Suppressor macrophage treated with lipopolysaccharide for 1 hour (primary cell): ENCODE measurements at places on chromosomes 13 and 19.

DNA sequence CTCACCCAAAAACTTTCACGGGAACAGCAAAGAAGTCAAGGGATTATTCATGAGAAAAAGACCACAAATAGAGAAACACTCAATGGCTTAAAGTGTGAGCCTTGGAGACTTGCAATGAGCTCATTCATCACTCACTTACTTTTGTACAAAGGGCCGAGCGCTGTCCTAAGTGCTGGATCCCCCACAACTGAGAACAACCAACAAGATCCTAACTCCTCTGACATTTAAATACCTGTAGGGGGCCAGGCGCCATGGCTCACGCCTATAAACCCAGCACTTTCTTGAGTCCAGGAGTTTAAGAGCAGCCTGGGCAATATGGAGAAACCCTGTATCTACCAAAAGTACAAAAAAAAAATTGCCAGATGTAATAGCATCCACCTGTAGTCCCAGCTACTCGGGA, 29.4 kb upstream of the ZNF507 start:
- DNase-seq = no peak

GRCh38 chr19:10271543-10272086, 695 bp downstream of the ICAM1 start:
- DNase-seq = peak; percentile 90

- DNase-seq = no peak
Observed at GRCh38 chr13:40433577-40433976, 232.9 kb downstream of the FOXO1 start.

- no peak for DNase-seq
Observed at GRCh38 chr19:44308011-44308410, 3.2 kb upstream of the ZNF235 start.

DNA sequence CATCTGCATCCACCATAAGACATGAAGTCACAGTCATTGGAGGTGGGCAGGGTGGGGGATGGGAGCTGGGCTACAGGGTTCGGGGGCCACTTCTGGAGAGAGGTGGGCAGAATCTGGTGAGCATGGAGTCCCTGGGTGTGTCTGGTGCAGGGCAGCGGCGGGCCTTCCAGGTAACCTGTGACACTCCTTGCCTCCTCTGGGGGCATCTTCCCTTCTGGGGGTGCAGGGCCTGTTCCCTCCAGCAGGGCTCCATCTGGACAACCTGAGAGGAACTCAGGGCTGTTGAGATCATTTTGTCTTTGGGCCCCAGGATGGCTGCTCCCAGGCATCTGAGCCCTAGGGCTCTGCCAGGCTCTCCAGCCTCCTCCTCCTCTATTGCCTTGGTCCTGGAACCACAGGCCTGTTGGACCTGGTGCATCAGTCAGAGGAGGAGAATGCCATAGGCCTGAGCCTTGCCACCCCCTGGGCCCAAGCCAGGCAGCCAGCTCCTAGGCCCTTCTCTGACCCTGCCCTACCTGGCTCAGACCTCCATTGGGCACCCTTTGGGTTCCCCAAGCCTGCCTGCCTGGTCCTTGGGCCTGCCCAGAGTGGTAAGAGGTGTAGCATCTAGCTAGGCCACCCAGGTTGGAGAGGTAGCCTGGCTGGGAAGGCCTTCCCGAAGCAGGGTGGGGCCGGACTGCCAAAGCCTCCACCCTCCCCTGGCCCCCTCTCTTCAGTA, 13.4 kb downstream of the LYL1 start:
- no peak for DNase-seq

DNA sequence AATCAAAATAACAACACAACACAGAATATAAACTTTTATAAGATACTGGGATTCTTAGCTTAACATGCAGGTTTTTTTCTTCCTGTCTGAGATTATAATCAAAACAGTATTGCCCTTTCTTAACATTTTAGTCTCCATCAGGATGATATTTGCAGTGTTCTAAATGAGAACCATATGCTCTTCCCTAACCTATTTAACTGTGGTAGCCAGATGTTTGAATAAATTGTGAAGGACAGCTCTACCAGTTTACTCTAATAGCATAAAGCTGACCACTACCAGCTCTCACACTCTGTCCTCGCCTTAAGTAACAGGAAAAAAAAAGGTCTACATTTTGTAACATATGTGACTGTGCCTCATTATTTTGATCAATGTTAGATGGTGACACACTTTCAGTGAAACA, 618.7 kb upstream of the SGCG start:
- DNase-seq = no peak

GRCh38 chr13:79392882-79393563, 13.0 kb downstream of the RBM26 start:
- DNase-seq = peak; percentile 63

- no peak for DNase-seq
Observed at GRCh38 chr13:114145256-114145655, 12.8 kb upstream of the RASA3 start.

- peak; percentile 57 for DNase-seq
Observed at GRCh38 chr19:17681505-17682125, 6.5 kb downstream of the UNC13A start.

- no peak for DNase-seq
Observed at GRCh38 chr13:98652721-98653462, 76.0 kb upstream of the STK24 start.

DNA sequence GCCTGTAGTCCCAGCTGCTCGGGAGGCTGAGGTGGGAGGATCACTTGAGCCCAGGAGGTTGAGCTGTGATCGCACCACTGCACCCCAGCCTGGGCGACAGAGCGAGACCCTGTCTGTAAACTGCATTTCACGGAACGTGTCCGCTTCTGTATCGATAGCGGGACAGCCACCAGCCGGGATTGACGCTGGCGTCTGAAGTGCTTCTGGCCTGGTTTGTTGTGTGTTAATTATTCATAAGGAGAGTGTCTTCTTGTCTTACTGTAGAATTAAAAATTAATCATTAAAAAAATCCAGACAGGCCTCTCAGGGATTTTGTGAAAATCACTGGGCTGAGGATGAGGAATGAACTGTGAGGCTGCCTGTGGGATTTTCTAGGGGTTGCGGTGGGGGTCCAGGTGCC, 16.2 kb upstream of the MISP start:
- DNase-seq = no peak

DNA sequence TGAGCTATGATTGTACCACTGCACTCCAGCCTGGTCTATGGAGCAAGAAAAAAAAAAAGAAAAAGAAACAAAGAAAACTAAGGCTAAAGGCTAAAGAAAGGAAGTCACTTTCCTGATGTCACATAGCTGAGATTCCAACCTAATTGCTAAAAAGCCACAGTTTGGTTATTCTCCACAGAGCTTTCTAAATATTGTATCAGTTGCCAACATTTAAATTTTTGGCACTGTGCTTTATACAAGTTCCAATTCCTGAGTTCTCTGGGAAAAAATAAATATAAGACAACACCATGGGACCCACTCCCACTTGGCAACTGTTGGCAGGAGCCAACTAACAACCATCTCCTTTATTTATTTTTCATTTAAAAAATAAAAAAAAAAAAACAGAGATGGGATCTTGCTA, 11.2 kb upstream of the LYPD3 start:
- no peak for DNase-seq

GRCh38 chr19:4598712-4599111, 39.2 kb upstream of the SEMA6B start:
- DNase-seq = no peak

DNA sequence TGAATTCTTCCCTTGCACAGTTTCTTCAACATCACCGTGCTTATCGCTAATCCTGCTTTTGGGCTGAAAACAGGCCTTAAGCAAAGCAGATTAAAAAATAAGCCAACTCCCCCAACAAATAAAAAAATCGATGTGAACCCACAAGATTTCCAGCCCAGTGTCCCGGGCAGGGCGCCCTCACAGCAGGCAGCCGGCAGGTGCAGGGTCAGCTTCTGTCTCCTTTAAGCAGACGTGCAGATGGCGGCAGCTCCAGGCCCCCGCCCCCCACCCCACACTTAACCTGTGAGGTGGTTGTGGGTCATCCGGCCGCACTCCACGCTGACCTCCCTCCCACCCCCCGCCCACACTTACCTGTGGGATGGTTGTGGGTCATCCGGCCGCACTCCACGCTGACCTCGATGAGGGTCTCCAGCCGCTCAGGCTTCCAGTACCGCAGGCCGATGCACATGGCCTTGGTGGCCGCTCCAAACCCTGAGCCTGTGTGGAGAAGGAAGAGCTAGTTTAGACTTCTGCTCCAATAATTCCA, 19.8 kb downstream of the ADPRHL1 start:
- DNase-seq = no peak

- DNase-seq = no peak
Observed at GRCh38 chr13:35733827-35734226, 257.3 kb upstream of the MAB21L1 start.

DNA sequence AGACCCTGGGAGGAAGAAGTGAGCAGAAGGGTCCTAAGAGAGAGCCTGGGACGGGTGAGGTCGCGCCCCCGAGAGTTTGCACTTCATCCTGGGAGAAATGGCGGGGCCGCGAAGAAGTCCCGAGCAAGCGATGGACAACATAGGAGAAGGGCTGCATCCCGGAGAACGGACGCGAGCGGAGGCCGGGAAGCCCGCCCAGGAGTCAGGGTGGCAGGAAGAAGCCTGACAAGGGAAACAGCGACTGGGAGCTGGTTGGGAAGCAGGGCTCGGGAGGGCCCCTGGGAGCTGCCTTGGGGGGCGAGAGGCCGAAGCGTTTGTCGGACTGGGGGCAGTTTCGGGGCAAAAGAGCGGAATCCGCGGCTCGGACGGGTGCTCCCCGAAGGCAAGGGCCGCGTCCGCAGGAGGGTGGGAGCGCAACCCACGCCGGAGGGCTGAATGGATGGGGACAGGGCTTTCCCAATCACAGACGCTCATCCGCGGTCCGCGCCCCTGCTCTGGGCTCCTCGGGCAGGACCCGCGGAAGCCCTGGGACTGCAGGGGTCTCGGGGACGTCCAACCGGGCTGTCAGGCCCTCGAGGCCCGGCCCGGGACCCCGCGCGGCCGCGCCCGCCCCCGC, 469 bp downstream of the ABHD17A start:
- no peak for DNase-seq

DNA sequence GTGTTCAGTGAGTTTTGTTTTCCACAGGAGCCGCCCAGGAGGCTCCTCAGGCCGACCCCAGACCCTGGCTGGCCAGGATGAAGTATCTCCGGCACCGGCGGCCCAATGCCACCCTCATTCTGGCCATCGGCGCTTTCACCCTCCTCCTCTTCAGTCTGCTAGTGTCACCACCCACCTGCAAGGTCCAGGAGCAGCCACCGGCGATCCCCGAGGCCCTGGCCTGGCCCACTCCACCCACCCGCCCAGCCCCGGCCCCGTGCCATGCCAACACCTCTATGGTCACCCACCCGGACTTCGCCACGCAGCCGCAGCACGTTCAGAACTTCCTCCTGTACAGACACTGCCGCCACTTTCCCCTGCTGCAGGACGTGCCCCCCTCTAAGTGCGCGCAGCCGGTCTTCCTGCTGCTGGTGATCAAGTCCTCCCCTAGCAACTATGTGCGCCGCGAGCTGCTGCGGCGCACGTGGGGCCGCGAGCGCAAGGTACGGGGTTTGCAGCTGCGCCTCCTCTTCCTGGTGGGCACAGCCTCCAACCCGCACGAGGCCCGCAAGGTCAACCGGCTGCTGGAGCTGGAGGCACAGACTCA, 12.9 kb downstream of the B3GNT3 start:
- no peak for DNase-seq

- DNase-seq = peak; percentile 17
Observed at GRCh38 chr13:46565808-46566750, 13.1 kb downstream of the LRCH1 start.

DNA sequence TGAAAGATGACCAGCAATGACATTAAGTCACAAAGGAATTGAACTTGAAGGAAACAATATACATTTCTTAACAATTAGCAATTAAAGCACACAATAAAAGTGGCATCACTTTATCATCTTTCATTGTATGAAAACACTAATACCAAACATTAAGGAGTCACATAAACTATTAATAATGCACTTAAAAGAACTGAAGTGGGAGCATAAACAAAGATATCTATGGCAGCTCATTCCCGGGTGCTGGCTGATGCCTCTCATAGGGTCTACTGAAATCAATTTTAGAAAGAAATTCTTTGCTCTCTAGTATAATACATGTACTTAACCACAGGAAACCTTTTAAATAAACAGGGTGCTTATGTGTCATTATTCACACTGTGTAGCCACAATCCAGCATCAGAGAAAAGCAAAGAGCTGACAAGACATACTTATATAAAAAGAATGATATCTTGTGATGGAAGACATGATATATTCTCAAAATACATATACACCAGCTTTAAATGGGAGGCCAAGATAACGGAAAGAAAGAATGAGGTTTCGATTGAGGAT, 1207.8 kb downstream of the EFNB2 start:
- no peak for DNase-seq

GRCh38 chr19:345320-345879, 804 bp upstream of the MIER2 start:
- DNase-seq = no peak

GRCh38 chr13:113365971-113366588, 2.1 kb upstream of the GRTP1 start:
- no peak for DNase-seq

DNA sequence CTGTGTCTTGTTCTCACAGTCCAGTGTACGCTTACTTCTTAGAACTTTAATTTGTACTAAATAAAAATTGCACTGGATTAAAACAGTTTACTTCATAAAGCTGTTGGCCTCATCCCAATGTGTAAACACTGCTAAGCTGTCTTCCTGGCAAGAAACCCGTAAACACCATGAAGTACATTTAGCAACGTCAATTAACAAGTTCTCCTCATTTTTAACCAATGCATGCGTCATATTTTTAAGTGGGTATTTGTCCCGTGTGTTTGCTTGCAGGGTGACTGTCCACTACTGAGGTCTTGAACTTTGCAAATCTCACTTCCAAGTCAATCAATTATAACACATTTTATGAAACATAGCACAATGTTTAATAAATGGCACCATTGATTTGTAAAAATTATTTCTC, 28.2 kb downstream of the LAIR2 start:
- no peak for DNase-seq

GRCh38 chr13:72990953-72991352, 67.9 kb upstream of the KLF5 start:
- DNase-seq = no peak

DNA sequence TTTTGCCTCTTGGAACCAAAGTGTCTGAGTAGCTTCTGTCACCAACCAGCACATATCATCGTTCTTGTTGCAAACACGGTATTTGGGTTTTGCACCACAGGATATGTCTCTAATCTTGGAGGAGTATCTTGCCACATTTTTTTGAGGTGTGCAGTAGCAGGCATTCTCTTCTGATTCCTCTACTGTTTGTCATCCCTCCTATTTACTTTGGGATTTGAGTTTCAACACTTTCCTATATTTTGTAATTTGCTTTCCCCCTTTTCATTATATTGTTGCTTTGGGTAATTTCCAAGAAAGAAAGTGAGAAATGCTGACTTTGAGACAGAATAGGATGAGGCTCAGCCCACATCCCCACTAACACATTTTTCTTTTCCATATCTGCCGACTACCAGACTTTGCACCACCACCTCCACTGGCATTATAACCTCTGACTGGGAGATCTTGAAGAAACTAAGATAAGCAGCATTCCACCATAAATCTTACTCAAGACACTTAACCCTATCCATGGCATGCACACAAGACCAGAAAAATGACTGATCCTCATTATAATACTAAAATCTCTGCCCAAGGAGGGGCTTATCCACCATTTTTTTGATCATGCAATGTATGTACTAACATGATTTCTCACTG, 12.0 kb upstream of the DZIP1 start:
- DNase-seq = no peak

- DNase-seq = no peak
Observed at GRCh38 chr19:49152119-49152550, 3.1 kb downstream of the HRC start.
